ENCODE measurements at places on chromosomes 16 and 17.

DNA sequence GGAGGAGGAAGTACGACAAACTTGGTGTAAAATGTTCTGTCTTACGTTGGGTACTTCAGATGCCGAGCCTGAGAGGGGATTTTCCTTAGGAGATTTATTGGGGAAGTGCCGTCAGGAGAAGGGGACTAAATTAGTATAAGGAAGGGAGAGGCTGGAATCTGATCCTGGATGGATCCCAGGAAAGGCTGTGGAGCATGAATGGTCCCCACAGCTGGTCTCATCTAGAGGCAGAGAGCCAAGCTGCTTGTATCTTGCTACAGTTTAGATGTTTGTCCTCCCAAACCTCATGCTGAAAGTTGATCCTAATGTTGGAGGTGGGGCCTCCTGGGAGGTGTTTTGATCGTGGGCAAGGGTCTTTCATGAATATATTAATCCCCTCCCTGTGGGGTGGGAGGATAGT lies 798.4 kb upstream of the EEF2KMT start:
- no peak for DNase-seq

GRCh38 chr17:60744355-60744966 lies 66.8 kb downstream of the BCAS3 start:
- DNase-seq: no peak

GRCh38 chr17:5381542-5381941 lies 37.9 kb downstream of the NUP88 start:
- DNase-seq: no peak

DNA sequence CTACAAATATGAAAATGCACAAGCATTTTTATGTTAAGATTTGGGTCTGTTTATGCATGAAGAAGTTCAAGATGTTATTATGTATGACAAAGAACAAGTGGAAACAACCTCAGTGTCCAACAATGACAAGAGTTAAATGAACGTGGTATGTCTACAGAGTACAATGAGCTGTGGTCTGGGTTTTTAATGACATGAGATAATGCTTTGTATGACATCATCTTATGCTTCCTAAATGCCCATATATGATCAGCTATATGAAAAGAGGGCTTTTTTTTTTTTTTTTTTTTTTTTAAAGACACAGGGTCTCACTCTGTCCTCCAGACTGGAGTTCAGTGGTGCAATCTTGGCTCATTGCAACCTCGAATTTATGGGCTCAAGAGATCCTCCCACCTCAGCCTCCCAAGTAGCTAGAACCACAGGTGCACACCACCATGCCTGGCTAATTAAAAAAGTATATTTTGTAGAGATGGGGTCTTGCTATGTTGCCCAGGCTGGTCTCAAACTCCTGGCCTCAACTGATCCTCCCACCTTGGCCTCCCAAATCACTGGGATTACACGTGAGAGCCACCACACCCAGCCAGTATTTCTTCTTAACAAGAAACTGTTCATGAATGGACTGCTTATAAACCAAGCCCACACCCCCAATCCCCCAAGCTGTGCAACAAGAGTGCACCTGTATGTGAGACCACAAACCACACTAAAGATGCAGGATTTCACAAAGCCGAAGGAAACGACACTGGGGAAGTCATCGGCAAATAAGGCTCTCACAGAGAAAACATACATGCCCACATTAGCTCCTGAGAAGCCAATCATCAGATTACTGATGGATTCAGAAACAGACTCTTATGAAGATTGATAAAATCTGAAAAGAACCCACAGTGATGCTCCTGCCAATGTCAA lies 114.5 kb downstream of the CPPED1 start:
- no peak for DNase-seq

DNA sequence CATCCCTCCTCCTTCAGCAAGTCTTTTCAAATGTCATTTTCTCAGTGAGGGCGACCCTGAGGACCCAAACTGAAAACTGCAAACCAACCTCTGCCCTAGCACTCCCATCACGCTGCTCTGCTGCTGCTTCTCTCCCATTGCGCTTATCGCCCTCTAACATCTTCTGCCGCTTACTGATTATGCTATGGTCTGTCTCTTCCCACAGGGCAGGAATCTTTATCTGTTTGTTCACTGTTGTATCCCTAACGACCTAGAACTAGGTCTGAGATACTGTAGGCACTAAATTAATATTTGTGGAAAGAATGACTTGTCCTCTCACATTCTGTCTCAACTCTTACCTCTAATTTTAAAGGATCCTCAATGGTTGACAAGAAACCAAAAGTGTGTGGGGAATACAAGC lies 12.5 kb downstream of the ZSCAN32 start:
- no peak for DNase-seq
